ENCODE measurements at places on chromosomes 1 and 21.

- DNase-seq, result no peak
Observed at GRCh38 chr21:25496825-25497482, 110.3 kb downstream of the MRPL39 start.

DNA sequence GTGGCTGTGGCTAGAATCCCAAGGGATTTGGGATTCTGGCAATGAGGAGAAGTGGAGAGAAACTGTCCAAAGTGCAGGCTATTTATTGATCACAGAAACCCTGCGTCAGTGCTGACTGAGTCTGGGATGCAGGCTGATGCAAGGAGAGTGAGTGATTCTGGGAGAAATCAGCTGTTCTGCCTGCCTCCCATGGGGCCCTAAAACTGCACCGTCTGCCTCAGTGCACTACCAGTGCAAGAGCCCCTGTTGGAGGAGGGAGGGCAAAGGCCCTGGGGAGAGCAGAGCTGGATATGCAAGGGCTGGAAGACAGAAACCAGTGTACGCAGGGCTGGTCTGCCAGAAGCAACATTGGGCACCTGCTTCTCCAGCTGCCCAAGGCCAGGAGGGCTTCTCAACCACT, 42.6 kb downstream of the C1orf198 start:
- DNase-seq, result no peak

GRCh38 chr1:91226741-91227140, 177.9 kb downstream of the HFM1 start:
- no peak for DNase-seq

- DNase-seq, result no peak
Observed at GRCh38 chr1:54462597-54463258, 56.5 kb upstream of the SSBP3 start.

GRCh38 chr1:2124446-2125198, 70.0 kb downstream of the FAAP20 start:
- DNase-seq, result no peak

- peak; percentile 90 for DNase-seq
Observed at GRCh38 chr1:84442256-84442655, 36.8 kb upstream of the RPF1 start.

DNA sequence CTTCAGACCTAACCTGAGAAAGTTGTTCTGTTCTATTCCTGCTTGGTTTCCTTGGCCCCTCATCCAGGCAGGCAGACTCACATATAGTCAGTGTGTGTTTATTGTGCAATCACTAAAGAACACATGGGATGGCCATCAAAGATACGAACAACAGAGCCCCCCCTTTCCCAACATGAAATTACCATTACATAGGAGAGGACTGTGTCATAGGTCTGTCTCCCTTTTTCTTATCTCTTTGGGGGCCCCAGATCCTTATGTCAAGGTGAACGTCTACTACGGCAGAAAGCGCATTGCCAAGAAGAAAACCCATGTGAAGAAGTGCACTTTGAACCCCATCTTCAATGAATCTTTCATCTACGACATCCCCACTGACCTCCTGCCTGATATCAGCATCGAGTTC, 21.6 kb downstream of the SYT11 start:
- DNase-seq, result no peak

- peak; percentile 19 for DNase-seq
Observed at GRCh38 chr21:42474043-42474831, 21.8 kb downstream of the RSPH1 start.
